ENCODE measurements at places on chromosomes 5 and 9. TPM values are rescaled to one million over a fixed set of nuclear protein-coding genes. Genes with fewer than 3 reads are reported as not detected.

The CAMK2A gene
- total RNA-seq, result not detected

The IL13 gene
- total RNA-seq, result not detected

The KCTD16 gene
- 0.27 TPM for total RNA-seq

The KIF24 gene
- total RNA-seq, result 7.3 TPM

The ZNF658 gene
- total RNA-seq, result 5.5 TPM

The DRD1 gene
- total RNA-seq, result not detected

The IFNA8 gene
- not detected for total RNA-seq

The RALGPS1 gene
- total RNA-seq, result 3.7 TPM

The SH3RF2 gene
- 1.7 TPM for total RNA-seq

The HSPB3 gene
- total RNA-seq, result not detected

The LHX3 gene
- total RNA-seq, result not detected
